ENCODE measurements at places on chromosomes 16 and 17.

- no peak for DNase-seq
Measured at GRCh38 chr17:73324160-73324475, 12.3 kb upstream of the CDC42EP4 start.

DNA sequence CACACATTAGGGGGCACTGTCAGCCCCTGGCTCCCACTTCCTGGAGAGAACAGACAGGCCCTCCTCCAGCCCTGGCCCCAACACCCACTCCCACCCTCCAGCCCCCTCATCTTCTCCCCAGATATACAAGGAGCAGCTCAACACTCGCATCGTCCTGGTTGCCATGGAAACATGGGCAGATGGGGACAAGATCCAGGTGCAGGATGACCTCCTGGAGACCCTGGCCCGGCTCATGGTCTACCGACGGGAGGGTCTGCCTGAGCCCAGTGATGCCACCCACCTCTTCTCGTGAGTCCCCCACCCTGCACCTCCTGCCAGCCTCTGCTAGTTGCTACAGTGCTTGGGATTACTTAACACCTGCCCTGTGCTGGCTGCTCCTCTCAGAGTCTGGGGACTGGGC is 14.4 kb downstream of the ADAM11 start:
- no peak for DNase-seq

GRCh38 chr17:29145289-29146073 is 34.7 kb downstream of the MYO18A start:
- DNase-seq: peak; percentile 79

GRCh38 chr17:8124350-8125153 is 646 bp upstream of the HES7 start:
- no peak for DNase-seq

- no peak for DNase-seq
Measured at GRCh38 chr16:48110982-48111381, 44.8 kb downstream of the ABCC12 start.

DNA sequence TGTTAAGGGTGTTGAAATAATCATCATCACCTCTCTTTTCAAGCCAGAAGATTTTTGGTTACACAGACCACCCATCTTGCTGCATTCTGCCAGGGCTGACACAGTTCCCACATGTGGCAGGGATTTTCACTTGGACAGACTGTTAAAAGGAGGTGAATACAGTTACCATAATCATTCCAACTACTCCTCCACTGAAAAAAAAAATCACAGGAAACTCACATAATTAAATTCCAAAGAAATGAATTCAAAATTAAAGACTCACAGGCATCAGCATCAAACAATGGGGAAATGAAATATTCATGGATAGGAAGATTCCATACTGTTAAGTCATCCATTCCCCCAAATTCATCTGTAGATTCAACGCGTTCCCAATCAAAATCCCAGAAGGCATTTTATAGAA is 209.4 kb downstream of the MRTFB start:
- no peak for DNase-seq

- no peak for DNase-seq
Measured at GRCh38 chr16:73817526-73818324, 478.9 kb upstream of the PSMD7 start.

GRCh38 chr17:42670789-42671657 is 5.8 kb downstream of the PLEKHH3 start:
- DNase-seq: peak; percentile 33

- no peak for DNase-seq
Measured at GRCh38 chr17:57852955-57853328, 3.1 kb upstream of the MRPS23 start.

- DNase-seq: no peak
Measured at GRCh38 chr17:71976011-71976649, 144.7 kb upstream of the SOX9 start.

GRCh38 chr17:72477491-72477890 is 356.7 kb downstream of the SOX9 start:
- DNase-seq: no peak

GRCh38 chr16:85798901-85799496 is 345 bp downstream of the EMC8 start:
- DNase-seq: peak; percentile 74

DNA sequence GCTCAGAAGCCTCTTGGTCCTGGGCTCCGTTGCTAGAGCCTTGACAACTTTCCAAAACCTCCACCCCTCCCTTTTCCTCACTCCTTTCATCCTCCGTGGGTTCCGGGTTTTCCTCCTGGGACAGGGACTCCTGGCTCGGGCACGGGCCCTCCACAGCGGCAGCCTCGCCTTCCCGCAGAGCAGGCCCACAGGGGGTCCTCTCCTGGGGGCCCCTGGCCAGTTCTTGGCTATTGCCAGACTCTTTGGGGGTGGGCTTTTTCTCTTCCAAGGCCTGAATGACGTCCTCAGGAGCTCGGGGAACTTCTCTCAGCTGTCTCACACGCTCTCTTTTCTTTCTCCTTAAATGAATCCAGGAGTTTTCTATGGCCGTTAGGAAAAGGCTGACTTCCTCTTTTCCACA is 19.3 kb upstream of the MNT start:
- DNase-seq: no peak

DNA sequence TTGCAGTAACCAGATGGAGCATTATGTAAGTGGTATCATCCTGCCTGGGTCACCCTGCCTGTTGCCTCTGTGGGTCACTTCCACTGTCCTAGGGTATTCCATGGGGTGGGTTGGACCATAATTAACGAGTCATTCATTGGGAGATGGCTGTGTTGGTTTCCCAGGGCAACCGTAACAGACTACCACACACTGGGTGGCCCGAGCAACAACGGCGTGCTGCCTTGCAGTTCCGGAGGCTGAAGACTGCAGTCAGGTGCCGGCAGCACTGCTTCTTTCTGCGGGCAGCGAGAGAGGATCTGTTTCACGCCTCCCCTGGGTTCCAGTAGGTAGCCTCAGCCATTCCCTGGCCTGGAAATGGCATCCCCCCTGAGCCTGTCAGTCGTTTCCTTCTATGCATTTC is 28.9 kb upstream of the CMIP start:
- DNase-seq: no peak

DNA sequence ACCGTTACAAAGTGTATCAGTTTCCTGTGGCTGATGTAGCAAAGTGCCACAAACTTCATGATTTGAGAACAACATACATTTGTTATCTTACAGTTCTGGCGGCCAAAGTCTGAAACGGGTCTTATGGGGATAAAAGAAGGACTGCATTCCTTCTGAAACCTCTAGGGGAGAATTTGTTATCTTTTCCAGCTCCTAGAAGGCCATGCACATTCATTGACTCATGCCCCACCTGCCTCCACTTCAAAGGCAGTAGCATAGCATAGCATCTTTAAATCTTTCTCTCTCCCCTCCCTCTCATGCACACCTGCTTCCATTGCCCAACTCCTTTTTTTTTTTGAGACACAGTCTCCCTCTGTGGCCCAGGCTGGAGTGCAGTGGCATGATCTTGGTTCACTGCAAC is 190.7 kb upstream of the DYNLRB2 start:
- no peak for DNase-seq

DNA sequence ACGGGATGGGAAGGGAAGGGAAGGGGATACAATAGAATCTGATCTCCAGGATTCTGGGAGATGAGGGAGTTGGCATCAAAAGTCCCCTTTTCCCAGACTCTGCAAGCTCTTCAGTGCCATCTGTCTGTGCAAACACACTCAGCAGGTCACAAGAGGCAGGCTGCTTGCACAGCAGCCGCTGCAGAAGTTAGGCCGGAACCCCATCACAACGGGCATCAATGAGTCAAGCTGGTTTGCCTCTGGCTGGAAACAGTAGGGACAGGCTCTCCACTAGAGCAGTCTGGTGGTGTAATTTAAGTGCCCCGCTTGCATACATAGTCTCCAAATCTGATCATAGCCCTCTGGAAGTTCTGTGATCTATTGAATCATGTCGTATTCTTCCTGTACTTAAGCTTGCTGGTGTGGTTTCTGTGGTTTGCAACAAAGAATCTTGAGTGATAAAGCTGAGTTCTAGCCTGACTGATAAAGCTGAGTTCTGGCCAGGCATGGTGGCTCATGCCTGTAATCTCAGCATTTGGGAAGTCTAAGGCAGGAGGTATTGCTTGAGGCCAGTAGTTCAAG is 33.7 kb upstream of the KDM8 start:
- DNase-seq: peak; percentile 48

DNA sequence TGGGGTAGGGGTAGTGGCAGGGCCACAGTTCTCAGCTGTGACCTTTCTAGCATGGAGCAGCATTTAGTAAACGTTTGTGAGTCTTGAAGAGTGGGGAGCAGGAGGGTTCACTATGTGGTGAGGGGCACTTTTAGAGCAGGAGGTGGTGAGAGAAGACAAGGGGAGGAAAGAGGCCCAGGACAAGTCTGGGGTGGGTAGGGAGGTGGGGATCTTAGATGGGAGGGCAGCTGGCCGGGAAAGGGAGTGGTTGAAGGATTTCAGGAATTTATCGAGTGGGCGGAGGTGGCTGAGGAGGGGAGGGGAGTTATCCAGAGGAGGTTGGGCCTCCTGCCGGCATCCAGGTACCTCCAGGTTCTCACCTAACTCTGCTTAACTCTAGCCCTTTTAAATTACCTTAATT is 1.9 kb downstream of the CLEC16A start:
- no peak for DNase-seq

GRCh38 chr17:39629898-39630297 is 3.1 kb downstream of the PPP1R1B start:
- DNase-seq: no peak

- DNase-seq: peak; percentile 57
Measured at GRCh38 chr16:22161999-22162655, at the start of gene SDR42E2. Gene SDR42E2, plus strand, starts transcription at chr16:22162506. Its CDS starts 3,077 bp downstream, at chr16:22165583.

- no peak for DNase-seq
Measured at GRCh38 chr17:32854832-32855389, 22.0 kb downstream of the MYO1D start.

DNA sequence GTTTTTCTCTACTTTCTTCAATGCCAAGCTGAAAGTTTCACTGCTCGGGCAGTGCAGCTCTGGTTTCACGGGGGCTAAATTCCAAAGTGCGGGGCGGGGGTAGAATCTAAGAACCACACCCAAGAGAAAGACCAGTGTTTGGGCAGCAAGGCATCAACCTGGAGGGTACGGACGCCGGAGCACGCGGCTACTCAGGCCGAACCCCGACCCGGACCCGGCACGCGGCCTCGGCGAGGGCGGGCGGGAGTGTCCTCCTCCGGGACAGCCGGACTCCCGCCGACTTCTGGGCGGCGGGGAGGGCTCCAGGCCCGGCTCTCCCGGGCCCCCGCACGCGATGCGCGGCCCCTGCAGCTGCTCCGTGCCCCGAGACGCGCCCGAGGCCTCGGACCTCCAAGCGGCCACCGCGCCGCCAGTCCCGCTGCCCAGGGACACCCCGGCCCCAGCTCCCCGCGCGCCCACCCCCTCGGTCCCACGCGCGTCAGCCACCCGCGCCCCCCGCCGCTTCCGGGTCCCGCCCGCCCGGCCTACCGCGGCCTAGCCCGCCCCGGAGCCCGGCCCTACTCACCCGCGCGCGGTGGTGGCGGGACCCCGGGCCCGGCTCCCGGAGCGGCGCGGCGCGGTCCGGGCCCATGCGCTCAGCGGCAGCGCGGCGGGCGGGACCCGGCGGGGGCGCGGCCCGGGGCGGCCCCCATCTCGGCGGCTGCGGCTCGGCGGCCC is 561 bp downstream of the AXIN1 start:
- DNase-seq: no peak

DNA sequence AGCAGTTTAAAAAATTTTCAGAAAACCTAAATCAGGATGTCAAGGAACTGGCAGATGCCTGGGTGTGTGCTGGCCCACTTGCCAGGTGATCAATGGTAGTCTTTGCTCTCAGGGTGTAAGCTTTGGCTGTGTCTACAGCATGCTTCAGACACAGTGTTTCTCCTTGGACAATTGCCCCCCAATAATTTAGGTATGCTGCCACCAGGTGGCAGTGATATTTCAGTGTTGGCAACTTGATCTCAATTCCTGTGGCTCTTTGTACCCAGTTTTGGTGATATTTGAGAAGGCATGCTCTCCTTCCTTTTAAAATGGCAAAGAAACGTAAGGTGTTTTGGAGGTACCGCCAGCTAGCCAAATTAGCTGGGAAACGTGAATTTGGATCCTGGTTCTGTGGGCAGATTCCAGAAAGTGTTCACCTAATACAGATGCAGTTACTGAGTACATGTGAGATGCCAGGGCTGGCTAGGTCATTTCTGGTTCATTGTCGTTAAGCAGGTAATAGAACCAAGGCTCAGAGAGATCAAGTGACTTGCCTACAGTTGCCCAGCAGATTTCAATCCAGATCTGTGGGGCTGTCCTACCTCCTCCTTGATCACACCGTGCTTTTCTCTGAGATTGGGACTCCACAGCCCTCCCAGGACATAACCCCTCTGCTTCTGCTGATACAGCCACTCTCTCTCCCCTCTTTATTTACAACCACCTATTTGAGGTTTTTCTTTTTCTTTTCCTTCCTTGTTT is 155.6 kb upstream of the PLCG2 start:
- peak; percentile 55 for DNase-seq

- no peak for DNase-seq
Measured at GRCh38 chr16:83779886-83780285, 27.9 kb upstream of the HSBP1 start.

Data from D341Med (cell line).